Immature natural killer cell (primary cell): ENCODE measurements at places on chromosomes 6 and 20.

- H3K4me3 ChIP-seq: no peak within 1 kb of the TSS
- peaks cover 5% of the 10 kb centered on the region for H3K27me3 ChIP-seq
- H3K27ac ChIP-seq: no peak within 1 kb of the TSS
- no peak for DNase-seq
- no peaks in the 10 kb centered on the region for H3K4me1 ChIP-seq
Observed at GRCh38 chr6:152750694-152751093, at the start of gene VIP. Gene VIP (plus strand): TSS chr6:152750797. CDS start chr6:152752178, 1,381 bp downstream.

DNA sequence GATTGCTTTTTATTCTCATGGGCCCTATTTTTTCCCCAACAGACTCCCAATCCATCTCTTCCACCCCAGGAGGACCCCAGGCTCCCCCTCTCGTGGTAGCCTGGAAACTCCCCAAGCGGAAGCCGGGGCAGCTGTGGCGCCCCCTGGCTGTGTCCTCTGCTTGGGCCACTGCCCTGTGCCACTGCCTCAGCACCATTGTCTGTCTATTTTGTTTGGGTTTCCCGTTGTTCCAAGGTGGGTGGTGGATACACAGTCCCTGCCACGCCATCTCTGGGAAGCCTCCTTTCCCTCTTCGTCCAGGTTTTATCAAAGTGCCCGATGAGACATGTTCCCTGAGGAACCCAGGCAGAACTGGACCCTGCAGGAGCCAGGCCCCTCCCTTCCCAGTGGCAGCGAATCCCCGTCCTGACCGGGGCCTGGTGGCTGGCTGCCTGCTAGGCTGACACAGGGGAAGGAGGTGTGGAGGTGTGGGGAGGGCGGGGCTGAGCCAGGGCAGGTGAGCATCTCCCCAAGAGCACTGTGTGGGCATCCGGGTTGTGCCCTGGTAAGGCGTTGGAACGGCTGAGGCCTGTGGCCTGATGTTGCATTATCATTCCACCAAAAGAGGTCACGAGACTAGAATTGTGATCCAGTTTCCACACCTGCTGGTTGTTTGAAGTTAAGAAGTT, 228.2 kb downstream of the CDH4 start:
- DNase-seq: no peak
- no peaks in the 10 kb centered on the region for H3K4me1 ChIP-seq
- H3K36me3 ChIP-seq: no peaks in the 10 kb centered on the region

DNA sequence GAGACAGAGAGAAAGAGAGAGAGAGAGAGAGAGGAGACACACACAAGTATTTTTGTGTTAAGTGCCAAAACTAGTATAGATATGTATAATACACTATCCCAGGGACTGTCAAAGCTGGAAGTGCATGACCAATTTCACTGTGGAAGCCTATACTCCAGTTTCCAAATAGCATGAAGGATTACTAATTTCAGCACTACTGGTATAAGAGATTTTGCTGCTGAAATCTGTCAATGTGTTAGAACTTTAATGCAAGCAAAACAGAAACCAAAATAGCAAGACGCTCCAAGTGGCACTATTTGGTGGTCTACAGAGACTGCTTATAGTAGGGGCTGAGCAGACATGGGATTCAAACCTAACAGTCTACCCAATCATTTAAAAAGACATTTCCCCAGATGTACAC, 284.8 kb downstream of the BTBD9 start:
- H3K27me3 ChIP-seq: no peaks in the 10 kb centered on the region
- no peak overlapping the region for H3K27ac ChIP-seq
- no peaks in the 10 kb centered on the region for H3K4me1 ChIP-seq
- peak; percentile 2 for DNase-seq

GRCh38 chr6:16972535-16972934, 129.3 kb upstream of the STMND1 start:
- H3K36me3 ChIP-seq: no peaks in the 10 kb centered on the region
- no peak for DNase-seq
- no peak overlapping the region for H3K4me3 ChIP-seq
- peaks cover 2% of the 10 kb centered on the region for H3K4me1 ChIP-seq
- H3K27ac ChIP-seq: no peak overlapping the region

DNA sequence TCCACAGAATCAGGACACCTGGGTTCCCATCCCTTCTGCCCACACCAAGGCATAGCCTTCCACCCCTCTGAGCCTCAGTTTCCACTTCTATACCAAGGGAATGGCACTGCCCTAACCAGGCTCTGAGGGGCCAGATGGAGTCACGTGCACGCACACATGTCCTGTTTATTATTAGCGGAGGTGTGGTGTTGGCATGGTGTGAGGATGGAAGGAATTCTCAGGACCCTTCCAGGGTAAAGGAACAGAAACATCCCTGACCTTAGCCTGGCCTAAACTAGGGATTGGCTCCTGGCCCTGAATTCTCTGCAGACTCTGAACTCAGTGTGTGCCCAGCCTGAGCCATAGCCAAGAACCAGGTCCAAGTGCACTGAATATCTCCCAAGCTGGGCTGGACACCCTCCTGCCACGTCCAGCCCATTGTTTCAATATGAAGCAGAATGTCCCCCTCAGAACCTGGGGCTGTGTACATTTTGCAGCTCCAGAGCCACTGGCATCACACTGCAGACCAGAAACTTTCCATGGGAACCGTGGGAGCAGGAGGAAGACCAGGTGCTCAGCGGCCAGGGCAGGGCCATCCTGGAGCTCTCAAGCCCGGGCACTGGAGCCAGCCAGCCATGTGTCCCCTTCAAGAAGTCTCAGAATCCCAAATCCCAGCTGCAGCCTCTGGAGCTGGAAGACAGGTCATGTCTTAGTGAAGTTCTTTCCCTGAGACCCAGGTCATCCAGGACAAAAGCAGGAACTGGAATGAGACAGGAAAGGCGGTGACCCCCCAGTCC, 208.4 kb downstream of the ANKRD60 start:
- no peak overlapping the region for H3K4me3 ChIP-seq
- peaks cover 5% of the 10 kb centered on the region for H3K27me3 ChIP-seq
- H3K27ac ChIP-seq: no peak overlapping the region

DNA sequence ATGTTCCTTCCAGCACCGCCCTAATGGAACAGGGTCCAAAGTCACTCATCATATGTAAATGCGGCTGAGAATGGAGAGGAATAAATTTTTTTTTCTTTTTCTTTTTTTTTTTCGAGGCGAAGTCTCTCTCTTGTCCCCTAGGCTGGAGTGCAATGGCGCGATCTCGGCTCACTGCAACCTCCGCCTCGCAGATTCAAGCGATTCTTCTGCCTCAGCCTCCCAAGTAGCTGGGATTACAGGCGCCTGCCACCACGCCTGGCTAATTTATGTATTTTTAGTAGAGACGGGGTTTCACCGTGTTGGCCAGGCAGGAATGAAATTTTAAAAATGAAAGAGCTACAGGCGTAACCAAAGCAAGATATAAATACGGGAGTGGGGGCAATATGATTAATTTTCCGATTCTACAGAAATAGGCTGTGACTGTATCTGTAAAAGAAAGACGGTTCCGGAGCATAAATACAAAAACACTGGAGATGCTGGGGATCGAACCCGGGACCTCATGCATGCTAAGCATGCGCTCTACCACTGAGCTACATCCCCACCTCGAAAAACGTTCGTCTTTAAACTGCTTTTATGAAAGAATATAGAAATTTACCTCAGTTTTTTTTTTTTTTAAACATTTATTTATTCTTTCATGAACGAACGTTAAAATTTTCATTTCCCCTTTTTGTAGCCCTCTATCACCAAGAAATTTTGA, 132.2 kb downstream of the GPX5 start:
- H3K4me3 ChIP-seq: no peak overlapping the region
- H3K4me1 ChIP-seq: peaks cover 16% of the 10 kb centered on the region
- H3K27ac ChIP-seq: no peak overlapping the region
- H3K27me3 ChIP-seq: peaks cover 27% of the 10 kb centered on the region

DNA sequence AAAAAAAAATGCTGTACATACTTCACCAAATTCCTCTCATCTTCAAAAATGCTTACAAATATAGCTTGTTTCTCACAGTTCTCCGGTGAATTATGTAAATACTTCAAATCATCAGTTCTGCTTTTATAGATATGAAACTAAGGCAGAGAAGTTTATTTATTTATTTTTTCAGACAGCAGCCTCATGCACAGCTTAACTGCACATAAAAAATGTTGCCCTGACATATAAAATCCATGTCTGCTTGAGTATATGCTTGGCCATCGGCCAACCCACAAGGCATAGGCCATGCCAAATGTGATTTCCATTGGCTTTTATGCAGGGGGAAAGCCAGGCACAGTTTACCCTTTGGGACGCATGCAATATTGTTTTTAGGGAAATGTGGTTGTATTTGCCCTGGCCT, 57.3 kb upstream of the PHACTR2 start:
- no peak overlapping the region for H3K27ac ChIP-seq
- no peak for DNase-seq
- no peak overlapping the region for H3K4me3 ChIP-seq
- H3K27me3 ChIP-seq: peaks cover 2% of the 10 kb centered on the region

- no peaks in the 10 kb centered on the region for H3K27me3 ChIP-seq
- DNase-seq: no peak
- H3K4me3 ChIP-seq: no peak overlapping the region
- H3K27ac ChIP-seq: no peak overlapping the region
Observed at GRCh38 chr6:158439255-158439654, 120.6 kb upstream of the TMEM181 start.

DNA sequence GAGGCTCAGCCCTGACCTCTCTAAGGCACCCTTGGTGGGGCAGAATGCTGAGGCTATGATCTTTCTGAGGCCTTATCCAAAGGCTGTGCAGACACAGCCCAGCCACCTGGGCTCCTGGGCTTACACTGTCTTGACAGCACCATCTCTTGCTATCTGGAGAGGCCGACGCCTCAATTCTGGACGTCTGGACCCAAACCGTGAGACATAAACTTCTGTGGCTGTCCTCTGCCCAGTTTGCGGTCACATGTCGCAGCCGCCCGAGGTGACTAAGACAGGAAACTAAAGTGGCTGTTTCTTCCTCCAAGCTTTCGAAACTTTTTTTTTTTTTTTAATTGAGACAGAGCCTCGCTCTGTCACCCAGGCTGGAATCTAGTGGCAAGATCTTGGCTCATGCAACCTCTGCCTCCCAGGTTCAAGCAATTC, 49.3 kb downstream of the PRR18 start:
- peaks cover 15% of the 10 kb centered on the region for H3K27me3 ChIP-seq
- H3K27ac ChIP-seq: peak overlapping the region; percentile 94
- peaks cover 41% of the 10 kb centered on the region for H3K4me1 ChIP-seq
- H3K36me3 ChIP-seq: no peaks in the 10 kb centered on the region
- DNase-seq: peak; percentile 73

DNA sequence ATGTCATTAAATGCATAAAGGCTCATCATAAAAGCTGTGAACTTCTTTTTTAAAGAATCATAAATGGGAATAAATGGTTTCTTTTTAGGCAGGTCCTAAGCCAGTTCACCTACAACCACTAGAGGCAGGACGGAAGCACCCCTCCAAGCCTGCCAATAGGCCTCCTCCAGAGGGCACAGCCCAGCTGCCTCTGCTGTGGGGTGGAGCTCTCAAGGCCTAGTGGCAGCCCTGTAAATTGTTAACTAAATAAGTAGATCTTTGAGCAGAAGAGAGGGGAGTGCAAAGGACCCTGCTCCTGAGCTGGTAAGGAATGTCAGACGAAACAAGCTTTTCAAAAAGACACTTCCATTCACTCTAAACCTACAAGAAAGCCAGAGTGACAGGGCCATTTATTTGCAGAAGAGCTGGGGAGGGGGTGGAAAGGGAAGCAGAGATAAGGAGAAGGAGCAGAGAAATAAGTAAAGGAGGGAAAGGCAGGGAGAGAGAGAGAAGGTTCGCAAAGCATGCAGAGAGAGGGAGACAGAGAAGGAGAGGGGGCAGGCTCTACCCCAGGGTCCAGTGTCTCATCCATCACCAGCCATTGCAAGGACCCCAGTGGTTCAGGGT, 18.0 kb upstream of the MAFB start:
- H3K27ac ChIP-seq: no peak overlapping the region
- no peak overlapping the region for H3K4me3 ChIP-seq
- no peaks in the 10 kb centered on the region for H3K36me3 ChIP-seq
- DNase-seq: no peak
- H3K4me1 ChIP-seq: no peaks in the 10 kb centered on the region

DNA sequence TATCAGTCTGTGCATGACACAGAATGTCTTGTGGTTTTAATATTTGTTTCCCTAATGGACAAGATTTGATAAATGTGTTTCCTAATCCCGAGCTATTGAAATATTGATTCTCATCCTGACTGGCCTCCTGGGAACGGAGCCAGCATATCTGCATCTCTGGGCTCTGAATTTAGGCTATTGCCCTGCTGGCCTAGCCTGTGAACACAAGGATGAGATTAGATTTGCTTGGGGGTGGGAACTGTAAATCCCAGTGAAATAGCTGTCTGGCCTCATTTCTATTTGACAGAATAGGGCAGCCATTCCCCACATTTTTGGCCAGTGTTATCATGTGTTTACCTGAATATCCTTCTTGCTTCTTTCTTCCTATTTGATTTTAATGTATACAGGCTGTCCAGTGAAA, 198.4 kb upstream of the SOX4 start:
- H3K4me1 ChIP-seq: no peaks in the 10 kb centered on the region
- no peaks in the 10 kb centered on the region for H3K36me3 ChIP-seq
- no peak for DNase-seq
- no peak overlapping the region for H3K27ac ChIP-seq

- no peak for DNase-seq
- H3K4me1 ChIP-seq: peaks cover 26% of the 10 kb centered on the region
- H3K4me3 ChIP-seq: peak overlapping the region; percentile 79
Observed at GRCh38 chr6:73579851-73580246, 59.0 kb upstream of the EEF1A1 start.

DNA sequence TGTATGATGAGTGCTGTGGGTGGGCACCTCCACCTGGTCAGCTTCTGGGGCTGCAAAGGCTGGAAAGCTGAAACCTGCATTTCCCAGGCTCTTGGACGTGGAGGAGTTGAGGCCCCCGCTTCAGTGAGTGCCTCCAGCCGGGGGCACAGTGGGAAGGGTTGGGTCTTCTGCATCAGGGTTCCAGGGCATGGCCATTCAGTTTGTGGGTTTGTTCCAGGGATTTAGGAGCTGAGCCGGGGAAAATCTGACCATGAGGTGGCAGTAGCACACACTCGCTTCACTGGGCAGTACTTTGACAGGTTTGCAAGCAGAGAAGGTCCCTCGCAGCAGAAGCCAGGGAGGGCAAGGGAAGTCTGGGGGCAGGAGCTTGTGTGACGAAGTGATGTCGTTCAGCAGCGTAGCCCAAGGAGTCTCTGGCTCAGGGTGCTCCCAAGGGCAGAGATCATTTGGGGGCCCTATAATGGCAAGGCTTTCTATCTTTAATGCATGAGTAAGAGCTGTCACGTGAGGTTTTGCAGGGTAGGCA, 69.5 kb upstream of the SULF2 start:
- no peaks in the 10 kb centered on the region for H3K4me1 ChIP-seq
- no peaks in the 10 kb centered on the region for H3K36me3 ChIP-seq
- H3K27me3 ChIP-seq: peaks cover 8% of the 10 kb centered on the region
- H3K27ac ChIP-seq: no peak overlapping the region

DNA sequence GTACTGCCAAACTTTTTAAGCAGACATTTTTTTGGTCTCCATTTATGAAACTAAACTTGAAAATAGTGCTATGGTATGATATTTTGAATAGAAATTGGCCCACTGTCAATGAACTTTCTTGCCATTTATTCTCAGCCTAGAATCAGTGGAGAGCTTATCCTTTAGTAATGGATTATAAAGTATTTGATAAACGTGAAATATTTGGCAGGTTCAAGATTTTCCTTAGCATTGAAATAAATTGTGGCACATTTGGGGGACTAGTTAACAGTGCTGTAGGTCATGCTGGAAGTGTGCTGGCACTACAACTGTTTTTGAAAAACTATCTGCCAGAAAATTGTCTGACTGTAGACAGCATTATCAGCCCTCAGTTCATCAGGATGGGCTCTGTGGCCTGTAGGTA, 2.1 kb downstream of the PRSS35 start:
- no peak overlapping the region for H3K27ac ChIP-seq
- H3K4me3 ChIP-seq: no peak overlapping the region
- peaks cover 6% of the 10 kb centered on the region for H3K27me3 ChIP-seq
- no peak for DNase-seq
- no peaks in the 10 kb centered on the region for H3K36me3 ChIP-seq
